DND-41 (cell line): ENCODE measurements at places on chromosomes 16 and 17.
A peak's percentile ranks its signal among the peaks of the same experiment; 100 is the strongest.

- DNase-seq, result no peak
Observed at GRCh38 chr17:68861602-68862001, 93.6 kb downstream of the ABCA8 start.

DNA sequence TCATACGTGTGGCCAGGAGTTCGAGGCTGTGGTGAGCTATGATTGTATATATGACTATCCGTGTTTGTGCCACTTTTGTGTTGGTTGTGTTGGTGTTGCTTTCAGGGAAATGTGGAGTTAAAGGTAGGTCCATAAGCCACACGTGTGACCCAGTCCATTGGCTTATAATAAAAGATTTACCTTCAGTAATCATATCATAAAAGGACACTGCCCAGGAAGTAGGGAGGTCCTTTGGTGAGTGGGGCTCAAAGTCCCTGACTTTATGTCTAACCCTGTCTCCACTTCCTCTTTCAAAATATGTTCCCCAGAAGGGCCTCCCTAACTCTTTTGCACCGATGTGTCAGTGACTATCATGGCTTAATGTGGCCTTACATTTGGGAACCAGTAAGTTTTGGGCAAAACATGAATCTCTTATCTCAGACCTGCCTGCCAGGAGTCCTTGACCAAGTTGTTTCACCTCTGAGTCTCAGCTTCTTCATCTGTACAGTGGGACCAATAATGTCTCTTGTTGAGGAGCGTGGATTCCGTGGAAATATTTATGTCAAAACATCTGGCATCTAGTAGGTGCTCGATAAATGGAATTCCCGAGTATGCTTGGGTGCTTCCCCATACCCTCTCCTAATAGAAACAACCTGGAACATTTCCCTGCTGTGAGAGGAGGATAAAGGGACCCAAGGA lies 4.8 kb downstream of the TNP2 start:
- DNase-seq, result no peak

- no peak for DNase-seq
Observed at GRCh38 chr16:65876056-65876408, 490.5 kb upstream of the CDH5 start.

- DNase-seq, result no peak
Observed at GRCh38 chr16:30677931-30678585, 19.8 kb downstream of the FBRS start.

DNA sequence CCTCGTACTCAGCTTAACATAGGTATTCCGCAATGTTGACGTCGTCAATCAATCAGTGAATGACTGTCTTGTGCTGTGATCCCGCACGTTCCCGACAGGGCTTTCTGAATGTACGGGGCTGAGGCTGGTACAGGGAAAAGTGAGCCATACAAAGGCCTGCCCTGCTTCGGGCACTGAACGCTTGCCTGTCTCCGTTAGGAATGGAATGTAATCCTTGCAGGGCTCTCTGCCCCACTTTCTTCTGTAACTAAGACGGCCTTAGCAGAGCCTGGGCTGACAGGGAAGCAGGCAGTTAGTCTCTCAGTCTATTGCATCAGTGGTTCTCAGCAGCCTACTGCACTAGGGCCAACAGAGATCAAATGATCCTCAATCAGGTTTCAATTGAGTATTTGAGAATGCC lies 16.2 kb upstream of the MYH3 start:
- DNase-seq, result no peak

- no peak for DNase-seq
Observed at GRCh38 chr16:58709333-58709732, 24.8 kb upstream of the SLC38A7 start.

- no peak for DNase-seq
Observed at GRCh38 chr17:57940653-57941329, 14.4 kb downstream of the CUEDC1 start.

DNA sequence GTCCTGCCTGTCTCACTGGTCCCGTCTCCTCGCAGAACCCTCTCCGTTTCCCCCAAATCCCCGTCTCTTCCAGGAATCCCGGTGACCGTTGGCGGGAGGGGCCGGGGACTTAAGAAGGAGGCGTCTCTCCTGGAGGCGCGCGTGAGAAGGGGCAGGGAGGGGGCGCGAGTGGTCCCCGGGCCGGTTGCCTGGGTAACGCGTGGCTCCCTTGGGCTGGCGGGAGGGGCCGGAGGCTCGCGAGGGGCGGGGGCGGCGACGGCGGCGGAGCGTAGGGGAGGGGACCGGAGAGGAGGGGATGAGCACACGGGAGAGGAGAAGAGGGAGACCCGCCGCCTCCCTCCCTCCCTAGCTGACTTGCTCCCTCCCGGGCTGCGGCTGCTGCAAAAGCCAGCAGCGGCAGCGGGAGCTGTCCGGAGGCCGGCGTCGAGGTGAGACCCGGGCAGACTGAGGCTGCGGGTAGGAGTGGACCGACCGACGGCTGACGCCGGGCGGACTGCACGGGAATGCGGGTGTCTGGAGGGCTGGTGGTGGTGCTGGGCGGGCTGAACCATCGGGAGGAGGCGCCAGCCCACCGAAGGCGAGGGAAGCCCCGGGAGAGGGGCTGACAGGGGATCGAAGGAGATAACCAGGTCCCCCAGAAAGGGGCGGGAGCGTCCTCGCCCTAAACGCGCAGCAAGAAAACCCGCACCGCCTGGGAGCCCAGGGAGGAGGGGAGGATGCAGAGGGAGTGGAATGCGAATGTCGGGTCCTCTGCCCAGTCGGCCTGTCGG lies at the start of gene PRRT2:
TSS of gene PRRT2 (plus strand) at position 298 of the 770 bp plus-strand sequence. CDS start 862 bp downstream, outside the sequence.
- DNase-seq, result peak; percentile 69

- DNase-seq, result no peak
Observed at GRCh38 chr17:34485999-34486398, 93.4 kb upstream of the TMEM132E start.

DNA sequence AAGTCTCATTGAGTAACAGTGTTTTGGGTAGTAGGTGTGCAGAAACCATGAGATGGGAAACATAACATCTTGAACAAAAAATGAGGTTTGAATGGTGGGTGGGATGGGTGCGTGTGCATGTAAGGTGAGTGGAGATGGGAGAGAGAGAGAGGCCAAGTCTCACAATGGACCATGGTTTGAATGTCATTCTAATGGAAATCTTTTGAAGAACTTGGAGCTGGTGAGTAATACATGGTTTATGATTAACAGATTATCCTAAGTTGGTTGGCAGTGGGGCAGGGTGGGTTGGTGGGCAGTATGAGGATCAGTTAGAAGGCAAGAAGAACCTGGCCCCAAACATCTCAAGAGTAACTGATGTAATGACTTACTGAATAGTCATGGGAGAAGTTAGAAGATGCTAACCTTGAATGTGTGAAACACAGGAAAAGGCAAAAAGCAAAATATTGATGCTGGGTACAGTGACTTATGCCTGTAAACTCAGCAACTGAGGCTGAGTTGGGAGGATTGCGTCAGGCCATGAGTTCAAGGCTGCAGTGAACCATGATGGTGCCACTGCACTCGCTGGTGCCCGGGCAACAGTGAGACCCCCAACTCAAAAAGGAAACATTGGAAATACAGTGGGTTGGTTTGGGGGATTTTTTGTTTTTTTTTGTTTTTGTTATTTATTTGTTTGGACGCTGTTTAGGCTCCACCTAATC lies 32.7 kb downstream of the ZNF207 start:
- DNase-seq, result no peak

DNA sequence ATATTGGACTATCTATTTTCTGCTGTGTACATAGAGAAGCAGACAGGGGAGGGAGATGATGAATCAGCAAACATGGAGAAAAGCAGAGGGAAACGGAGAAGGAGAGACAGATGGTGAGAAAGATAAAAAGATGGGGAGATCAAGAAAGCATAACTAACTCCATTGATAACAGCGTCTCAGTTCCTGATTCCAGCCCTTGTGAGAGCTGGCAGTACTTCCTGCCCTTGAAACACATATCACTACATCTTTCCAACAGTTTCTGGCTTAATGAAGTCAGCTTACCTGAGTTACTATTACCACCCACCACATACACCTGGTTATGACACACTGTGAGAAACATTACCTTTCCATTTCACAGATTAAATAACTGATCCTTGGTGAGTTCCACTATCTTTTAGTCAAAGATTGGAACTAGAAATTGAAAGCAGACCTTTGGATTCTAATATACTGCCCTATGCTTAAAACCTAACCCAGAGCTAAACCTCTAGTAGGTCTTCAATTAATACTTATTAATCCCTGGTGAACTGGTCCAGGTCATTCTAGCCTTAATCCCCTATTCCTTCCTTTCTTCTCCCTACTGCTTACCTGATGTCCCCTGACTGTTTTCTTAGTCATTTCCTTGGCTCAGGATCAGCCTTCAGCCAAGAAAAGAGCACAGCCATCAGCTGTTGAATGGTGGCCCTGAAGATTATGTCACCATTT lies 346.6 kb upstream of the CCL2 start:
- DNase-seq, result no peak

- DNase-seq, result no peak
Observed at GRCh38 chr16:57194512-57194911, 8.4 kb downstream of the RSPRY1 start.

- DNase-seq, result no peak
Observed at GRCh38 chr16:31248344-31248743, 11.4 kb upstream of the ITGAM start.

DNA sequence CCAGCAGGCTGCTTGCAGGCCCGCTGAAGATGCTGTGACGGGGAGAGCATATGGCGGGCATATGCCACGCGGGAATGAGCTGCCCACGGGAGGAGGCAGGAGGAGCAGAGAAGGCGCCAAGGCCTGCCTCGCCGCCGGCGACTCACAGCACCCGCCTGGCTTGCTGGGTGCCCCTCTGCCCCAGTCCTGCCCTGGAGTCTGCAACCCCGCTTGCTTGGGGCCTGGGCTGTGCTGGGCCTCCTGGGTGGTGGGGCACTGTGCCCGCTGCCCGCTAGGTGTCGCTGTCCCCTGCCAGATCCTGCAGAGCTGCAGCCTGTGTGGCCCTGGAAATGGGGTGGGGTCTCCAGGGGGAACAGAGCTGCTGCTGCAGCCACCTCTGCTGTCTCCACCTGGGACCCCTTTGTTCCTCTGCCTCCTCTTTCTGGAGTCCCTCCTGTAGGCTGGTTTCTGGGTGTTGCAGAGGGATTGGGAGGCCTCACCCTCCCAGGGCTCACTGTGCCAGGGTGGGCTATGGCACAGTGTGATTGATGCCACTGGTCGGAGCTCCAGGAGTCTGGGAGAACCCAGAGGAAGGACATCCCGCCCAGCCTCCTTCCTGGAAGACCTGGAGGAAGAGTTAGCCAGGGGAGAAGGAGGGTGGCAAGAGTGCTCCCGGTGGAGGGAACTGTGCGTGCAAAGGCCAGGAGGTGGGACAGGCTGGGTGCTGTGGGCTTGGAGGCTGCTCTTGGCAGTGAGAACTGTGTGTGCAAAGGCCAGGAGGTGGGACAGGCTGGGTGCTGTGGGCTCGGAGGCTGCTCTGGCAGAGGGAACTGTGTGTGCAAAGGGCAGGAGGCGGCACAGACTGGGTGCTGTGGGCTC lies 141.0 kb upstream of the CIBAR2 start:
- DNase-seq, result peak; percentile 60

DNA sequence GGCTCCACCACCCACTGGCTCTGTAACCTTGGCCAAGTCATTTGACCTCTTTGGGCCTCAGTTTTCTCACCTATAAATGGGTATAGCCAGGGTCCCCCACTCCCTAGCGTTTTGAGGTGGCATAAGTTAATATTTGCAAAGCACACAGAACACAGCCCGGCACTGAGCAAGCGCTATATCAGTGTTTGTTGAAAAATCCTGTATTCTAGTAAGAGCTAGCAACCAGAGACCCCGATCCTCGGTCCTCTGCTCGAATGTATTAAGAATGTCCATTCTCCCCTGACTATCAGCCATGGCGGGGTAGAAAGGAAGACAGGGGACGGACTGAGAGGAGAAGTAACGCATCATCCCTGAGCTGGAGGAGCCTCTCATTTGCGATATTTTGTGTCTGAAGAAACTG lies 131.2 kb downstream of the IRF8 start:
- DNase-seq, result no peak

DNA sequence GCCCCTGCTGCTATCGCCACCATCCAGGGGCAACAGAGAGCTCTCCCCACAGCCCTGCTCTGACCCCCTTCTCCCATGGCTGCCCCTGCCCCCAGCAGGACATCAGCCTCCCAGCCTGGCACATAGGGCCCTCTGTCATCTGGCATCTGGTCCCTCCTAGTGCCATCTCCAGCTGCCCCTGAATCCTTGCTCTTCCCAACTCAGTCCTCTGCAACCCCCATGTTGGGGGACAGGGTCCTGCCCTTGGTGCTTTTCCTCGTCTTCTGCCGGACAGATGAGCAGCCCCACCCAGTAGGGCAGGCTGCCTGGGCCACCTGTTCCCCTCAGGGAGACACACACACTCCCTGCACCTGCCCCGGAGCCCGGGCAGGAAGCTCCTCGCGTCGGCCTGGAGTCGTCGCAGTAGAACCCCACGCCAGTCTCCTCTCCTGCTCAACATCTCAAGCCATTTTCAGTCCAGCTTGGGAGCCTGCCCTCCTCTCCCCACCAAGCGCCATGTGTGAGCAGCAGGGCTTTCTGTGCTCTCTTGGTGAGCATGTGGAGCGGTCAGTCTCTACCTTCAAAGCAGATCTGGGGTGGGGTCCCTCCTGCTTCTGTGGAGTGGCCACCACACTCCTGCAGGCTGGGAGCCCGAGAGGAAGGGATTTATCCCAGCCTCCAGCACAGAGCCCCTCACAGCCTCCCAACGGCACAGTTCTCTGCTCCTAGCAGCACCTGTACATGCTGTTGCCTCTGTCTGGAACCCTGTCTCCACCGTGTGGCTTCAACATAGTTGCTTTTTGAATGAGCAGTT lies 28.2 kb downstream of the TNFRSF13B start:
- DNase-seq, result no peak

DNA sequence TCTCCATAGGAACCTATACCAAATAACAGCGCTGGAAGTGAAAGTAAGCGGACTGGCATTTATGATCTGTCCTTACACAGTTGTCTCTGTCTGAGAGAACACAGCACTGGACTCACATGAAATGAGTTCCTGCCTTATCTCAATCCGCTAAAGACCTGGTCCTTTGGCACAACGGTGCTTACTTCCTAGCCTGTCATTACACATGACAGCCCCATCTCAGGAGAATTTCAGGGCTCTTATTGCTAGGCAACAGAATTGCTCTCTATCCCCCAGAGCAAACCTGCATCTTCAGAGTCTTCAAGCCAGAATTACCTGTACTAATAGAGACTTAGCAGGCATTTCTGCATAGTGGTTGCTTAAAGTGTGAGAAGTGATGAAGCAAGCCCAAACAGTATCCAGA lies 4.3 kb downstream of the KCNJ2 start:
- DNase-seq, result no peak

- DNase-seq, result no peak
Observed at GRCh38 chr16:16031401-16031800, 82.0 kb downstream of the ABCC1 start.

GRCh38 chr16:65789161-65789945 lies 577.1 kb upstream of the CDH5 start:
- no peak for DNase-seq
